Epithelial cell of proximal tubule (primary cell): ENCODE measurements at places on chromosomes 3 and 15. TPM values are rescaled to one million over a fixed set of nuclear protein-coding genes. Genes with fewer than 3 reads are reported as not detected.

DNA sequence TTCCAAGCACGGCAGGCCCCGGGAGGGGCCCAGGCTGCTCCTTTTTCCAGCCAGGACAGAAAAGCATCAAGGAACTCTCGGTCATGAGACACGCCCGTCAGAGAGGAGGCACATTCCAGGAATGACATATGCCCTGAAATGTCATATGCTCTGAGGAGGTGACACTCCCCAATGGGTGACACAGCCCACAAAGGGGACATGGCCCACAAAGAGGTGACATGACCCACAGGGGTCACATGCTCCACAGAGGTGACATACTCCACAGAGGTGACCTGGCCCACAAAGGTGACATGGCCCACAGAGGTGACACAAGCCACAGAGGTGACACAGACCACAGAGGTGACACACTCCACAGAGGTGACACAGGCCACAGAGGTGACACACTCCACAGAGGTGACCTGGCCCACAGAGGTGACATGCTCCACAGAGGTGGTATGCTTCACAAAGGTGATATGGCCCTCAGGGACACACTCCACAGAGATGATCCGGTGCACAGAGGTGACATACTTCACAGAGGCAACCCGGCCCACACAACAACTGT, 79.2 kb downstream of the ABHD5 start:
- no peak for DNase-seq

- DNase-seq = no peak
These were observed 2.7 kb downstream of the MECOM start for GRCh38 chr3:169660709-169661360.

DNA sequence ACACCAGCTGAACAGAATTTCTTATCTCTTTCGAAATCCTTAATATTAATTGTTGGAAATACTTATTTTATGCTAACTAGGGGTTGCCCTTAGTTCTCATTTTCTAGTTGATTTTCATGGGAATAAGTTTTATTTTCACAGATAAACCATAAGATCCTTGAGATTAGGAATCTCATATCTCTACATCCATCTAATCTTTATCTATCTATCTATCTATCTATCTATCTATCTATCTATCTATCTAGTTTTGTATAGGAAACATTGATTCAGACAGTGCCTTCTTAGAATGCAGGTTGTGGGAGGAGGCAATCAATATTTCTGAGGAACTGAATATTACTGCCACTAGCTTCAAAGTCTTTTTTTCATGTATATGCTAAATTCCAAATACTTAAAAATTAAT, 3.5 kb upstream of the KBTBD8 start:
- no peak for DNase-seq

The RMDN3 gene
- 20.6 and 25.4 TPM in 2 replicates for total RNA-seq

DNA sequence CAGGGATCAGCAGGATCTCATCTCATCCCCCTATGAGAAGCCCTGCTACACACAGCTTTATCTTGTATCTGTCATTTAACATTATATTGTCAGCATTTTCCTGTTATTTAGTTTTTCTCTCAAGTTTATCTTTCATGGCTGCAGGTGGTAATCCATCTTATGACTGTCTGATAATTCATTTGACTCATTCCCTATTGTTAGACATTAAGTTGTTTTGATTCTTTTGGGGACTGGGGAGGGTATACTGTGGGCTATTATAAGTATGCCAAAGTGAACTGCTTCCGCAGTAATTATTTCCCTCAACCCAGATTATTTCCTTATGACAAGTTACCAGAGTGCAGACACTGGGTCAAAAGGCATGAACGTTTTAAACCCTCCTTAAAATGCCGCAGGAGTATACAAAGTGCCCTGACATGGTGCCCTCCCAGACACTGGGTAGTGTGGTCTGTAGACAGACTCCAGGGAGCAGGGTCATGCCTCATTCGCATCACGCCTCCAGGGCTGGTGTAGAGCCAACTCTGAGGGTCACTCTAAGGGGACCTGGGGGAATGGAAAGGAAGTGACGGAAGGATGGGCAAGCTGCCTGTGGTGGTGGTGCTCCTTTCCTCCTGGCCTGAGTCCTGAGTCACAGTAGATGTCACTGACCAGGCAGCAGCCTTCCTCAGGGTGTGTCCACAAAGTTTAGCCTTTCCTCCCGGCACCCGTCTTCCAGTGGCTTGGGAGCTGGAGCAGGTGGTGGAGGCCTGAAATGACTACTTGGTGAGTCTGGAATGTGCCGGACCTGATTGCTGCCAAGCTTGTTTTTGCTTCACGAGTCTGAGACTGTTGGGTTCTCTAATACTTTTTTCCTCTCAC, 11.6 kb downstream of the GPR160 start:
- peak; percentile 73 for DNase-seq

The BAHD1 gene
- 14.0 and 15.7 TPM in 2 replicates for total RNA-seq

DNA sequence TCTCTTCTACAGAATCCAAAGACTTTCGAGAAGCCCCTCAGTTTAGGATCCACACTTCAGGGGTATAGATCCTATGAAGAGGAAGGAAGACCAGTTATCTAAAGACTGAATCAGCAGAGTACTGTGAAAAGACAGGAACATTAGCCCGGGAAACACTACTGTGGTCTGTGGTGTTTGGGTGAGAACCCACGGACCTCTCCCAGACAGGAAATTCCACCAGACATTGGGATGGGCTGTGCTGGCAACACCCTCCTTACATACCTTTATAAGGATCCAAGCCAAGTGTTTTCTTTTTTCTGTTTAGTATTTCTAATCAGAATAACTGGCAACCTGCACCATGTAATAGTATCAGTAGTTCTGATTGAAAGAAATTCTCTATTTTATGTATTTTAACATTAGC, 14.1 kb downstream of the TMEM207 start:
- no peak for DNase-seq

The CEP152 gene
- 8.2 and 14.1 TPM in 2 replicates for total RNA-seq

The TMEM158 gene
- total RNA-seq = 5.0 and 5.7 TPM in 2 replicates

DNA sequence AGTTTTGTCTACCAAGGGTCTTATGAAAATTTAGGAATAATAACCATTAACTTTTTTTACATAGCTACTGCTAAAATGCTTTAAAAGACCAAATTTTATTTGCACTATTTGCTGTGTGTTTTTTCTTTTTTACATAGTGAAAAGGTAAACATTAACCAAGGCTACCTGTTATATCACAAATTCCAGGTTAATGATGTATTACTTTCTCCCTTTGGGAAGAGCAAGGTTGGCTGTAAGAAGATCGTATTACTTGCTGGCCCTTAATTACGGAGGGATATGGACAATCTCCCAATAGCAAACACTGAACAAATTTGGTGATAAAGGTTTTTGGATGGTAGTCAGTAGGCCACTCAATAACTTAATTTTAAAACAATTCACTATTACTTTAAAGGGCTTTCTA, 22.4 kb downstream of the LRRC58 start:
- DNase-seq = no peak

DNA sequence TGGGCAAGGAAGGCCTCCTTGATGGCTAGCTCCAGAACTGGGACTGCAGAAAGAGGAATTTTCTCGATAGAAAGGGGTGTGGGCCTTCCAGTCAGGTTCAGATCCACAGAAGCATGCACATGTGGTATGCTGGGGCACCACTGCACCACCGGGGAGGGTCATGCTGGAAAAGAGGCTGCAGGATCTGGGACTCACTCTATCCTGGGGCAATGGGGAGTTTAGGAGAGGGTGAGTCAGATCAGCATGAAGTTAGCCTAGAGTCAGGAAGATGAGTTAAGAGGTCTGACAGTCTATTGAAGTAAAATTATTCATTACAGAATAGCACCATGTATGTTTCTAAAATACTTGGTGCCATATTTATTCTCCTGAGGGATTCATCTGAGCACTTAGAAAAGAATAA, 130.2 kb upstream of the TOPAZ1 start:
- DNase-seq = no peak

DNA sequence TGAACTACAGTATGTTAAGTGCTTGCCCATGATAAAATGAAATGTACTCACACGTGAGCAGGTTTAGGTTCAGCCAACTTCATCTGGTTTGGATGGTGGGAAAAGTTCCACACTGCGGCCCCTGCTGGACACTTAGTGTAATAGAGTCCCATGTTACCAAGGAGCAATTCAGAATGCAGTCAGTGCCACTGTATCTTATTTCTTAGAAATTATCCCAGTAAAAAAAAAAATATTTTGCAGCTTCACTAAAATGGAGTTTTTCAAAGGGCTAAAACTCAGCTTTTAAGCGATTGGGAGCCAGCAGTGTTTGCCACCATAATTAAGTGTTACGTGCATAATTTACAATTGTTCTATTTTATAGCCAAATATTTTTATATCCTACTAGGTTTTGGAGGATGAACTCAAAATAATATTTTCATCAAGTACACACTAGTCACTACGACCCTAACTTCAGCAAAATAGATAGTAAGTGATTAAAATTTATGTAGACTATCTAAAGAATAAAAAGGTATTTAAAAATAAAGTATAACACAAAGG, 371.7 kb upstream of the GBE1 start:
- no peak for DNase-seq

GRCh38 chr15:51129535-51130188, 35.0 kb upstream of the TNFAIP8L3 start:
- DNase-seq = no peak

GRCh38 chr3:148953094-148953493, 38.2 kb upstream of the GYG1 start:
- no peak for DNase-seq

GRCh38 chr3:16482194-16482769, 31.2 kb downstream of the RFTN1 start:
- DNase-seq = no peak

The CLDN16 gene
- 8.5 and 29.7 TPM in 2 replicates for total RNA-seq
